ENCODE measurements at places on chromosomes 2 and 18.

DNA sequence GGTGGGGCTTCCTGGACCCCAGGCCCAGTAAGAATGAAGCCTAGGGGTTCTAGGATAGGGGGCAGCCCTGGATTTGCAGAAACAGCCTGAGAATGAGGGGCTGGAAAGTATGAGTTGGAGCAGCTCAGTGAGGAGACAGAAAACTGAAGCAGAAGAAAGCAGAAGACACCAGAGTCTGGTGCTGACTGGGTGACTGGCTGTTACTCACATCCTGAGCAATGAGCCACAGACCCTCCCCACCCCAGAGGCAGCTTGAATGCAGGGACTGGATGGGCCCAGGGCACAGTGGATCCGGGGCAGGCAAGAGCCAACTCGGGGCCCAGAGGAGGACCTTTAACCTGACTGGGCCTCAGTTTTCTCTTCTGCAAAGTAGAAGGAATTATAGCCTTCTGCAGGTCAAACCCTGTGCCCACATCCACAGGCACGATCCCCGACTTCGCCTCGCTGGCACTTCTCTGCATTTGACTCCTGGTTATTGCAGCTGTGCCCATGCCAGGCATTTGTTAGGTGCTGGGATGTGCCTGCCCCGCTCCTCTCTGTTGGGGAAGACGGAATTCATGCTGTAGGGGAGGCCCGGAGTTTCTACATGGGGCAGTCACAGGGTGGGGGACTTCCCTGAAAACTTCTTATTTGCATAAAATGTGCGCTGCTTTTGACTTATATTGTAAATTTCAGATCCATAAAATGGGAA lies 8.5 kb downstream of the STEAP3 start:
- peak; percentile 27 for DNase-seq

GRCh38 chr2:101151859-101152271 lies 683 bp upstream of the TBC1D8 start:
- DNase-seq: no peak

DNA sequence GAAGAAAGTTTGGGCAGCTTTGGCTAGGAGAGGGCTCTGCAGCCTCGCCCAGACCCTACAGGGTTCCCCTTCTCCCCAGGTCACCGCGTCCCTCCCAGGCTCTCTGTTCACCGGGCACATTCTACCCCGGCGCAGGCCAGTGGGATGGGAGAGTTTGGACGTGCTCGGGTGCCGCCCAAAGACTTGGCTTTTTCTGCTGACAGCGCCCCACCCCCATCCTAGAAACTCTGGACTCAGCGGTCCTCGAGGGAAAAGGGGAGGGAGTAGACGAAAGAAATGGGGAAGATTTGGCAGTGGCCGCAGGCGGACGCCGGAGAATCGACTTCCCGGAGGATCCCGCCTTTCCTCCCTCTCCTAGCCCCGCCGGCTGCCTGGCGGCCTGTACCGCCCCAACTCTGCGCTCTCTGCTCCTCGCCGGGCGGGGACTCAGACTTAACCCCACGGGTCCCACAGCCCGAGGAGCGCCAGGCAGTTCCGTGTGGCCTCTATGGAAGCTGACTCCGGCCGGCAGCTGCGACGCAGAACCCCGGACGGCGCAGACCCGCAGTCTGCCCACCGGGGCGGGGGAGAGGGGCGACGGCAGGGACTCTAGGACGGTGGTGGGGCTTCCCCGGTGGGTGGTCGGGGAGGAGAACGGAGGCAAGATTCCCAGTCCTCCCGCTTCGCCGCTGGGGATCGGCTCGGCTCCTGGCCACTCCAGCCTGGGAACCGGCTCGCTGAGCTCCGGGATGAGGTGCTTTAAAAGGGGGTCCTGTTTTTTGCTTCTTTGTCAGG lies 863 bp upstream of the SIX2 start:
- no peak for DNase-seq

- DNase-seq: peak; percentile 61
Observed at GRCh38 chr18:56649996-56650395, 1.2 kb upstream of the WDR7 start.

DNA sequence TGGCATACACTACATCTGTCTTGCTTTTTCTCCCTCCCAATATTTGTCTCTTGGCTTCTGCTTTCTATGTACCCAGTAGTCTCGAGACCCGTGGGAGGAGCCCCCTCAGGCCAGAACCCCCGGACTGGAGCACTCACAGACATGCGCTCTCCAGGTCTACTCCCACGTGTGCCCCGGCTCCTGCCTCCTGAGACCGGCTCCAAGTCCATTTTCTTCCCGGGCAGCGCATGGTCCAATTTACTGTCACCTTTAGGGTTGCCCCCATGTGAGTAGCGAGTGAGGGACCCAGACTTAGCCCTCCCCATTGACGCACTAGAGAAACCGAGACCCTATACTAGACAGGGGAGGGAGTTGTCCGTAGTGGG lies 11.8 kb upstream of the TEX51 start:
- DNase-seq: no peak

DNA sequence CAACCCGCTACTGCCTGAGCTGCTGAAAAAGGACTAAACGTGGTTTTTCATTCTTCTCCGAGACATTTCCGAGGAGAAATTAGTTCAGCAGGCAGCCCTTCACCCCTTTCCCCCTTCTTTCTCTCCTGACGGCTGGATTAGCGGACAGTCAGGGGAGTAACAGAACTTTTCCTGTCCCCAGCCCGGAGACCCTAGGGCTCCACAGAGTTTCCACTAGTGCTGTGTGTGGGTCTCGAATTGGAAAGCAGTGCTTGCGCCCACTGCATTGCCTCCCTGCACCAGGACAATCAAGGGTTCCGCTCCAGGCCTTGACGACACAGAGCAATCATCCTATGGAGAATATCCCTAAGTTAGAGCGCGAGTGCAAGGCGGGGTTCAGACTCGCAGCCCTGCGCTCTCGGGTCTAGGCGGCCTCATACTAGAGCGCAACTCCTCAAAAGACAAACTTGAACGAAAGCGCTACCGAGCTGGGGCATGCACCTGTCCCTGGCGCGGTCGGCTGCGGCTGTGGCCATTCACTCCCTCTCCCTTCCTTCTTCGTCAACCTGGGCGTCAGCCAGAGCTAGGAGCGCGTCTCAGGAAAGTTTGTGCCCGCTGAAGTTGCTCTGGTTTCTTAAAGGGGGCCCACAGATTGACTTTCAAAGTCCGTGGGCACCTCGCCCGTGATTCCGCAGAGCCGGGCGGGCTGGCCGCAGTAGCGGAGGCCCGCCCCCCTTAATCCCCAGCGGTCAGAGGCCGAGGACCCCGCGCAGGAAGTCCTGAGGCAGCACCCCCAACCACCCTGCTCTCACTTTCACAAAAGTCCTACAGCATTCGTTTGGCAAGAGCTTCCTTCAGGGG lies 801 bp downstream of the OSR1 start:
- DNase-seq: no peak

DNA sequence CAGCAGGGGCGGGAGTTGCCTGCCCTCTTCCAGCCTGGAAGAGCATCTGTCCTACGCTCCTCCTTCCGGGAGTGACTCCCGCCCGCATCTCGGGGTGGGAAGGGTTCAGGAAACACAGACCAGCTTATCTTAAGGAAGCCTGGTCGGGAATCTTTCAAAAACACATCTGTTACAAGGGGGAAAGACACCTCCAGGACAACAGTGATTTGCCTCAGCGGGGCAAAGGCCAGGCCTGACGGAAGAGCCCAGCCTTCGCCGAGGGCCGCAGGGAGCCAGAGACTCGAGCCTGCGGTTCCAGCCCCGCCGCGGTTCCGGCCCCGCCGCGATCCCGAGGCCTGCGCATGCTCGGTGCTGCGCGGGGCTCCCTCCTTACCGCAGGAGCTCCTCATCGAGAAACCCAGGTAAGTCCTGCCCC lies 38.1 kb upstream of the TGIF1 start:
- DNase-seq: peak; percentile 26

GRCh38 chr18:40904295-40904694 lies 1050.7 kb upstream of the PIK3C3 start:
- no peak for DNase-seq

DNA sequence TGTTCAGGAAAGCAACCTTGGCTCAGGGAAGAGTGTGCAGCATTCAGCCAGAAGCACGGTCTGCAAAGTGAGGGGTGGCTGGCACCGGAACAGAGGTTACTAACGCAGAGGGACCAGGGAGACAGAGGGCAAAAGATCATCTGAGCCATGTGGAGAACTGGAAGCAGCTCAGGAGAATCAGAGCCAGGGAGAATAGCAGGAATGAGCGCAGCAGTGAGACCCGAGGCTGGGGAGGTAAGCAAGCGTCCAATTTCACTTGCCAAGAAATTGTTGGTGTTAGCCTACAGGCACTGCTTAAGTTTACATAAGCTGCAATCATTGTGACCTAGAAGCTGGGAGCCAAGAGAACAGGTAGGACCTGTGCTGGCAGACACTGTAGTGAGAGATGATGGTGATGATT lies 372.6 kb upstream of the POU3F3 start:
- no peak for DNase-seq

- DNase-seq: no peak
Observed at GRCh38 chr2:23536326-23536725, 151.3 kb downstream of the KLHL29 start.

- peak; percentile 90 for DNase-seq
Observed at GRCh38 chr2:151918308-151918707, 90.1 kb upstream of the ARL5A start.

- no peak for DNase-seq
Observed at GRCh38 chr2:219627103-219628100, at the start of gene SLC4A3. SLC4A3 (plus strand) TSS chr2:219627630; CDS start chr2:219627993, 363 bp downstream.

DNA sequence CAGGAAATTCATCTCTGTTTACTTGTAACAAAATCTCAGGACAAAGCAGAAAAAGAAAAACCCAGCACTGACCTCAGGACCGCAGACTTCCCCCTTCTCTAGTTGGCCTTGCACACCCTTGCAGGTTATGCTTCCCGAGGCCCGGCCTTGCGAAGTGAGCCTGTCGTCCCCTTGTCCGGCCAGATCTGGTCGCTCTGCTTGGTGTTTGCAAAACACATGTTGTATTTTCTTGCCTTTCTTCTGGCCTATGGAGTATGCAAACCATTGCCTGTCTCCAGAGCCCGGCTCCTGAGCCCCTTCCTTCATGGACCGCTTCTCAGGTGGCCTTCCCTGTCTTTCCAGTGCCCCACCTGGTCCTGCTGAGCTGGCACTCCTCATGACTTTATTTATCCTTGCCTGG lies 4.8 kb downstream of the IMPA2 start:
- DNase-seq: peak; percentile 34

GRCh38 chr2:201734111-201734510 lies 35.7 kb upstream of the MPP4 start:
- no peak for DNase-seq

DNA sequence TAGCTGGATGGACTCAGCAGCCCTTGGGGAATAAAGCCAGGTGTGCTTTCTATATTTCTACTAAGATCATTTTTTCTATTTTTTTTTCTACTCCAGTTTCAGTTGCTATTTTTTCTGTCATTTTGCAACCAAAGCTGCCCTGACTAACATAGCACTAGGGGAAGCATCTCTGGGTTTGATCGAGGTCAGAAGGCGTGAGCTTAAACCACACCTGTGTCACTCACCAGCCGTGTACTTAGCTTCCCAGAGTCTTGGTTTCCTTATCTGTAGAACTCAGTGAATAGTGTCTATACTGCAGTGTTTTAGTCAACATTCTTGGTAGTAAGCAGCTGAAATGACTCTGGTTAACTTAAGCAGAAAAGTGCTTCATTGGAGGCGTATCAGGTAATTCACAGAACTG lies 489.6 kb upstream of the SPRED2 start:
- DNase-seq: no peak

GRCh38 chr18:181711-182110 lies 23.4 kb downstream of the USP14 start:
- DNase-seq: no peak

DNA sequence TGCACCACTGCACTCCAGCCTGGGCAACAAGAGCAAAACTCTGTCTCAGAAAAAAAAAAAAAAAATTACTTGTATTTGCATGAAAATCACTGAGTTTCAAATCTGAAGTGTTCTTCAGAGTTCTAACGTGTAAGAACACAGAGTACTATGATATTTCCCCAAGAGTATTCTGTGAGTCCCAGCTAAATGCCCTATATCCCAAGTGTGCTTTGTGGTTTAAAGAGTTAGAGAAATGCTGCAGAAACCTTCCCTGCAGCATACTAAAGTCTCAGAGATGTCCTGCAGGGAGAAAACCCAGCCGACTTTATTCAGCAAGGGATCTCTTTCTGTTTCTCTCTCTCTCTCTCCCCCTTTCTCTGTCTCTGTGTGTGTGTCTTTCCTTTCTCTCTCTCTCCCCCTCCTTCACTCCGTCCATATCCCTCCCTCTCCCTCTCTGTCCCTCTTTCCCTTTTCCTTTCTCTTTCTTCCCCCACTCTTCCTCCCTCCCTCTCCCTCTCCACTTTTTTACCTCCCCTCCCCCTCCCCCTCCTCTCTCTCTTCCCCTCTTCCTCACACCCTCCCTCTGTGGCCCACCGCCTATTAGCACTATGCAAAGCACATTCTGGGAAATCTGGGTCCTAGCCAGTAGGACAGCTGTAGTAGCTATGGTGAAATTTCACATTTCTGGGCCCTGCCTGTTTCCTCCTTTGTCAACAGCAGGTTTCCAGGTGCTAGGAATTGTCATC lies 54.2 kb downstream of the ACTR2 start:
- DNase-seq: no peak

- DNase-seq: no peak
Observed at GRCh38 chr2:200274116-200275075, 32.1 kb upstream of the SPATS2L start.

- DNase-seq: no peak
Observed at GRCh38 chr2:48633143-48633542, 15.5 kb downstream of the GTF2A1L start.

GRCh38 chr18:364256-364826 lies 96.5 kb upstream of the THOC1 start:
- DNase-seq: no peak

DNA sequence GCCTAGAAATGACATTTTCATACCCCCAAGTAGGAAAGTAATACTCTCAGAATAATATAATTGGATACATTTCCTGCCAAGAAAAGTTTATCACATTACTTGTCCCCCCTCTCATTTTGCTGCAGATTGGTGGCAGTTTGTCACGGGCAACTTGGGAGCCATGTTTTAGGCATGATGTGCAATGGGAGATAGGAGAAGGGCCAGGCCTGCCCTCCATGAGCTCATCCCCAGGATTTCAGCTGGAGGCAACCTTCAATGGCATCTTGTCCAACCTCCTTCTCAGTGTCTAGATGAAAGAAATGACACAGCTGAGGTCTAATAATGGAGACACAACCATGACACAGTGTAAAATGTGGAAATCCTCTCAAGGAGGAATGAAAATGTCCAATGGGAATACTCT lies 11.4 kb upstream of the RAB31 start:
- DNase-seq: no peak

GRCh38 chr2:168196764-168197180 lies 50.6 kb downstream of the STK39 start:
- no peak for DNase-seq

- no peak for DNase-seq
Observed at GRCh38 chr2:22486343-22486742, 898.6 kb upstream of the KLHL29 start.

GRCh38 chr2:18987592-18988073 lies 370.8 kb downstream of the OSR1 start:
- DNase-seq: no peak

DNA sequence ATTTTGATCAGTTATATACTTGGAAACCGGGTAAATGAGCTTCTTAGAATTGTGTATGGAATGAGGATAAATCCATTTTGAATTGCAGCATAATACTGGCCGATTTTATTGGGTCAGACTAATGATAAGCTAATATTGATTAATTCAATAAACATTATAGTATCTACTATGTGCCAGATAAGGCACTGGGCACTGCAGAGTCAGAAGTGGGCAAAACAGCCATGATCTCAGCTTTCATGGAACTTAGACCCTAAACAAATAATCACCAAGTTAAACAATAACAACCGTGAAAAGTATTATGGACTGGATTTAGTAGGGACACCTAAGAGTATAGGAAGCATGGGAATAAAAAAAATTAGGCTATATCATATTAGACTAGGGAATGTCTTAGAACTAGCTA lies 297.0 kb upstream of the PKDCC start:
- DNase-seq: no peak

- DNase-seq: no peak
Observed at GRCh38 chr2:232888099-232888836, 18.2 kb downstream of the SNORC start.
